ENCODE measurements at places on chromosomes 7 and 10.

GRCh38 chr10:6525599-6526165 lies 54.4 kb downstream of the PRKCQ start:
- DNase-seq = no peak

GRCh38 chr7:49706106-49706505 lies 67.3 kb upstream of the VWC2 start:
- no peak for DNase-seq

- DNase-seq = peak; percentile 38
Measured at GRCh38 chr10:88886557-88886956, 6.5 kb downstream of the STAMBPL1 start.

- DNase-seq = no peak
Measured at GRCh38 chr10:99525897-99526296, 6.8 kb upstream of the NKX2-3 start.

GRCh38 chr7:107446531-107446930 lies 23.3 kb upstream of the GPR22 start:
- DNase-seq = no peak

DNA sequence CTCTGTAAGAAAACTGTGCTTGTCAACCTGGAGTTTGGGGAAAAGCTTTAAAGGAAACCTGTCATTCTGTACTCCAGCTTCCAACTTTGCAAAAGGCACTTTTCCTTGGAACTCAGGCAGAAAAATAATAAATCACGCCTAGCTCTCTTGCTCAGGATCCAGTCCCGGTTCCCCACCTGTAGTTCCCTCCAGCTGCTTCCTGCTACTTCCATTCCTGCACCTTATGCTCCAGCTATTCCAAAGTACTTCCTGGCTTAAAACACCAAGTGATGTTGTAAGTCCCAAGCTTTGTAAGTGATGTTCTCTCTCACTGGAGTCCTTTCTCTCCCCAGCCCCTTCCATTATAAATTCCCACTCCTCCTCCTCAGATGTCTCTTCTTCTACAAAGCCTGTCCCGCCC lies 98.6 kb downstream of the GRM8 start:
- DNase-seq = no peak

- no peak for DNase-seq
Measured at GRCh38 chr10:33434933-33435332, 100.5 kb upstream of the NRP1 start.

DNA sequence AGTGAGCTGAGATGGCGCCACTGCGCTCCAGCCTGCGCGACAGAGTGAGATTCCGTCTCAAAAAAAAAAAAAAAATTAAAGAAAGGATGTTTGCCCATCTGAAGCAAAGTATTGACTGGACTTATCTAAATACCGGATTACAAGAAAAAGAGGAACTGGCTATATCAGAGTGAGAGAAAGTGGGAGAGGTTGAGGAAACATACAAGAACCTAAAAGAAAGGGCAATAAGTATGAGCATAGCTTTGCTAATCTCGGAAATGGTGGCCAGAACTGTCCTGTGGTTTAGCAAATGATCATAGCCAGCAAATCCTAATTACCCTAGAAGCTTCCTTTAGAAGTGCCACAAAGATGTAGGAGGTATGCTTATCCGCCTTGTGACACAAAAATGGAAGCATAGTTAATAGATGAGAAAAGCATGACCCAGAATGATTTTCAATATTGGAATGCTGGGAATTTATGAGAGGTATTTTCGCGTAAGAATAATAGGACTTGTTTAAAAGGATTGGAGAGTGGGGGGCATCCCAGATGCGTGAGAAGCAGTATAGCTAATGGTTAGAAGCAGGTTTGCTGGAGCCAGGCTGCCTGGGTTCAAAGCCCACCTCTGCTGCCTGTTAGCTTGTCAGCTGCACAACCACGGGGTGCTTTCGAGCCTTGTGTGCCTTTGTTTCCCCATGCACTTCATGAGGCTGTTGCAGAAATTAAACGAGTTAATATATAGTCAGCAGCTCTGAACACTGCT lies 1.2 kb upstream of the GTPBP4 start:
- no peak for DNase-seq

DNA sequence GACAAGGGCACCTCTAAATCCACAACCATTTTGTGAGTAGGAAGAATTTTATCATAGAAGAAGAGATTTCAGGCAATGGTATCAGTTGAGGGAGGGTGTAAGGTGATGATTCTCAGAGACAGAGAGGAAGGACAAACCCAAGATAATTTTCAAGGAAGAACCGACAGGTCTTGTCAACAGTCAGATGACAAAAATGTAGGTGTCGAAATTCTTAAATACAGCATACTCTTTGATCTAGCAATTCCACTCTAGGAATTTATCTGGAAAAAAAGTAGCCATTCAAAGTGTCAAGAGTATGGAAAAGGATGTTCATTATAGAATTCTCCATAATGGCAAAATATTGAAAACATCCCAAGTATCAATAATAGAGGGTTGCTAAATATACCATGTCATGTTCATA lies 14.2 kb upstream of the PDLIM1 start:
- no peak for DNase-seq

DNA sequence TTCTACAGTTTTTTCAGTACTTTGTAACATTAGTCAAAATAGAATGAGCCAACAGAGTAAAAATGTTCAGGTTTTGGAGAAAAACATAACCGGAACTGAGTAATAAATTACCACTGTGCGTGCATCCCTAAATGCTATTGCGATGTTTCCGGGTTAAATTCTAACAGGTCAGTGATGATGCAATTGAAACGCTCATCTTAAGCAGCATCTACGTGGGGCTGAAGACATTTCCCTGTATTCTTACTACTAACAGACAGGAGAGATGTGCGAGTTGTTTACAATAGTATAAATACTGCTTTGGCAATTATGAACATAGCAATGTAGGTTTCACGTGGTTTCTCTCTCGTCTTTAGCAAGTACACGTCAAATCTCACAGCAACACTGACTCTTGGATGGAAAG lies 149.4 kb downstream of the USP6NL start:
- no peak for DNase-seq

- no peak for DNase-seq
Measured at GRCh38 chr10:62196528-62196927, 72.1 kb downstream of the RTKN2 start.

All from GM13976 (cell line).